ENCODE measurements at places on chromosomes 4 and X. TPM values are rescaled to one million over a fixed set of nuclear protein-coding genes. Genes with fewer than 3 reads are reported as not detected.

PLAC8 gene
- total RNA-seq, result 11.2 TPM

DIPK2B gene
- total RNA-seq, result 2.9 TPM

CDS1 gene
- total RNA-seq, result 19.6 TPM

TRIML1 gene
- total RNA-seq, result not detected

ADGRG4 gene
- not detected for total RNA-seq

LINC00632 gene
- 3.1 TPM for total RNA-seq

NIPAL1 gene
- total RNA-seq, result 44.2 TPM

BEX2 gene
- total RNA-seq, result 5.2 TPM
